Hematopoietic multipotent progenitor cell treated with erythropoietin and hydrocortisone succinate and interleukin-3 and kit ligand, for 4 days (in vitro differentiated cells): ENCODE measurements at places on chromosomes 7 and 10.

DNA sequence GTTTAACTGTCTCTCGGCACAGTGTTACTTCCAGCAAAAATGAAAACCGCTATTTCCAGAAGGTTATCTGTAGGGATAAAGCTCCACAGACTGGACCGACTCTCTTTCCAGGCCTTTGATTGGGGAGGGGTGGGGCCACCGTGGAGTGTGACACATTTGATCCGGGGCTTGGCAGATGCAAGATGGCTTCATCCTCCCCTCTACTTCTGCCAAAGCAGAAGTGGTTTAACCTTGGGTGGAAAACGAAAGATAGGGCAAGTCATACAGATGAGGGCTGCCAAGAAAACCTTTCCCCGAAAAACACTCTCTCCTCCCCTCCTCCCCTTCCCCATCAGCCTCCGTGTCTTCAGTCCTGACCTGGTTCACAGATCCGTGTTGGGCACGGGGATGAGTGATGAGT lies 139.7 kb upstream of the SH2B2 start:
- peak; percentile 82 for DNase-seq

- peak; percentile 17 for DNase-seq
Measured at GRCh38 chr10:122485670-122486069, 24.3 kb downstream of the HTRA1 start.

- no peak for DNase-seq
Measured at GRCh38 chr7:73954181-73954580, 73.8 kb upstream of the ELN start.

- no peak for DNase-seq
Measured at GRCh38 chr10:122376364-122376961, 2.0 kb downstream of the PLEKHA1 start.
